HL-60 (cell line): ENCODE measurements at places on chromosomes 4 and X.

DNA sequence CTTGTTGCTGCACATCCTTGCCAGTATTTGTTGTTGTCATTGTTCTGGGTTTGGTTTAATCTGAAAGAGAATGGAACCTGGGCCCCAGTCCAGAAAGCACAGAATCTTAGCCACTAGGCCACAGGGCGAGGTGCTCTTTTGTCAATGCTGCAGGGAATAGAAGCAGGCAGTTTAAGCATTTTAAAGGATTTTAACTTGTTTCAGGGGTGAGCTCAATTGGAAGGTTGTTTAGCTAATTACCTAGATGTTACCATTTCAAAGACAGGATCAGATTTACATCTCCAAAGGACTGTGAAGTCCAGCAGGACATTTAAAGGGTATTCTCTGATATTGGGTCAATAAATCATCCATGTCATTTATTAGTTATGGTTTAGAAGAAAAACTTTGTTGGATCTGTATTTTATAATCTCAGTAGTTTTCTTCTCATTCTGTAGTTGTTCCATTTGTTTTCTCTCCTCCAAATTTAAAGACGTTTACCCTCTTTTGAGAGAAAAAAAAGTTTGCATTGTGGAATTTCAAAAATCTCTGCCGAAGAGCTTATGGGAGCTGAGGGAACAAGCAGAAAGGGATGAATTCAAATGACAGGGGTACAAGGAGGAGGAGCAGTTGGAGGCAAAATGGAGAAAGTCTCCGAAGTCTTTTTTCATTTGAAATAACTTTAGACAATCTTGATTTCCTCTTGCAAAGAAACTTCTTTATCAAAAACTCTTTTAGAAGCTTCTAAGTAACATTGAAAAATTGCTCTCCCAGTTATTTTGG, 57.5 kb upstream of the FAM47C start:
- no peak for DNase-seq

DNA sequence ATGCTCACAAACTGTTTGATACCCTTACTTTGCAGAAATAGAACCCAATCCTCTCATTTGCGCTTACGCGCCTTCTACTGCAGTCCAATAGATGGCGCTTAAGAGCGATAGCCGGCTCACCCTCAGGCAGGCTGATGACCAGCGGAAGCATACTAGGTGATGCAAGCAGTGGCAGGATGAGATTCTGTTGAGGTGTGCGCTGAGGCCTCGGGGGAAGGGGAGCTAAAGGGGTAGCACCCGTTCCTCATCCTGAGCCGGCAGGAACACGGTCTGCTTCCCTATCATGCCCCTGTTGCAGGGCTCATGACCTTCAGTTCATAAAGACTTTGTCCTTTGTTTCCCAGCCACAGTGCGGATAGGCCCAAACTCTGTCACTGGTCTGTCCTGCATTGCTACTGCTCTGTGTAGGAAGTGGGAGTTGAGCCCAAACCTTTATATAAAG, 628.9 kb downstream of the TLL1 start:
- DNase-seq: no peak

DNA sequence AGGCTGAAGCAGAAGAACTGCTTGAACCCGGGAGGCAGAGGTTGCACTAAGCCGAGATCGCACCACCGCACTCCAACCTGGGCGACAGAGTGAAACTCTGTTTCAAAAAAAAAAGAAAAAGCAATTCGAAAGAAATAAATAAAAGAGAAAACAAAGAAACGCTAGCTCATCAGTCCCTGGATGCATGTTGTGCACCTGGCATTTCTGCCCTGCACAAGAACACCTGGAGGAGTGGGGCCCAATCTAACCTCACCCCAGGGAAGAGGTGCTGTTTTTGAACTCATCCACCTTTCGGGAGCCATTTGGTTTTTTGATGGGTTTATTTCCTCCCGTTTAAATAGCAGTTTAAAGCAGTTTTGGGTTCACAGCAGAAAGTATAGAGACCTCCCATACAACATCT, 5.7 kb upstream of the MRFAP1 start:
- DNase-seq: no peak

- no peak for DNase-seq
These were observed 80.3 kb downstream of the DDIT4L start for GRCh38 chr4:100109921-100110320.

- no peak for DNase-seq
These were observed 116.4 kb upstream of the PUDP start for GRCh38 chrX:7264399-7264798.

DNA sequence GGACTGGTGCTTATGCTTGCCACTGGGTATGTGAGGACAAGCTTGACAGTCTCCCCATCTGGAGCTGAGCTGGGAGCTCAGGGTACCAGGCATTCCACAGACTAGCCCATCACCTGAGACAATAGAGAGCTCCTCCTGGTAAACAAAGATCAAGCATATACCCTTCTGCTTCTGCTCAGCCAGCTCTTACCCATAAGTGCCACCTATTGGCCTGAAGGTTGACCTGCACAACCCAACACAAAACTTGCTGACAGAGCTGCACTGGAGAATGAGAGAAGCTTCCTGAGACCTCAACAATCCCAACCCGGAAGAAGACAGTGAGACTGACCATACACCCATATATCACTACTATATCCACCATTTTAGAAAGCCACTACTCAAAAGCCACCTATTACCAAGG, 1049.2 kb upstream of the INTU start:
- no peak for DNase-seq
